ENCODE measurements at places on chromosomes 7 and 10.

GRCh38 chr10:30637881-30638467 lies 8.4 kb upstream of the LYZL2 start:
- peak; percentile 86 for DNase-seq

DNA sequence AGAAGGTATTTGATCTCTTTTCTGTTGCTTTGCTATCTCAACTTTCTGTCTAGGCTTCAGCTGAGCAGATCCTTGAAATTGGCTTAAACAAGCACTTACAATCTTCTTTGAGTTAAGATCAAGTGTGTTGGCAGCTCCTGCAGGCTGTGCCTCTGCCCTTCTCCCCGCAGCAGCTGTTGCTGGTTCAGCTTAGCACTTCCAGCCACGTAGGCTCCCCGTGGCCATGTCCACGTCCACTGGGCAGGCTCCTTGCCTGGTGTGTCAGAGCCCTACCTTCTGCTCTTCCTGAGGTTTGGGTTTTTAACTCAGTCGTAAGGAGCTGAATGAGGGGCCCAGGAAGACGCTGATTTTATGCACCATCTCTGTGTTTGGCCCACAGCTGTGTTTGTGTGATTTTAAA lies 47.2 kb downstream of the CAMK1D start:
- DNase-seq, result peak; percentile 14

- DNase-seq, result no peak
Observed at GRCh38 chr10:44013981-44014380, 365.3 kb upstream of the ZNF32 start.

GRCh38 chr10:102581981-102582580 lies 62.2 kb upstream of the TRIM8 start:
- no peak for DNase-seq

- peak; percentile 47 for DNase-seq
Observed at GRCh38 chr10:36515319-36515718, 610.1 kb upstream of the ANKRD30A start.
